Smooth muscle cell of trachea (primary cell): ENCODE measurements at places on chromosomes 3 and 15. TPM values are rescaled to one million over a fixed set of nuclear protein-coding genes. Genes with fewer than 3 reads are reported as not detected.

The UQCC5 gene
- total RNA-seq, result 2.6 and 20.4 TPM in 2 replicates

The ZNF501 gene
- total RNA-seq, result 6.3 and 7.6 TPM in 2 replicates

The STXBP5L gene
- total RNA-seq, result under 0.01 TPM in 1 of 2 replicates, not detected in the other

The SEMA6D gene
- total RNA-seq, result 6.6 and 11.5 TPM in 2 replicates

The ACTR8 gene
- total RNA-seq, result 35.2 and 60.4 TPM in 2 replicates

The CYP1A1 gene
- 1.3 TPM in 1 of 2 replicates, not detected in the other for total RNA-seq

The ALDH1A2 gene
- total RNA-seq, result 2.0 and 2.3 TPM in 2 replicates

The ANKDD1A gene
- 9.2 and 19.0 TPM in 2 replicates for total RNA-seq

The SLC12A8 gene
- 5.4 and 10.9 TPM in 2 replicates for total RNA-seq

The CMTM7 gene
- total RNA-seq, result 4.4 and 7.9 TPM in 2 replicates

The PDHB gene
- 54.9 and 127 TPM in 2 replicates for total RNA-seq

The IL17RC gene
- total RNA-seq, result 57.6 and 58.9 TPM in 2 replicates

The OR5K2 gene
- total RNA-seq, result not detected in 2 replicates

The PAQR9 gene
- 0.15 and 0.17 TPM in 2 replicates for total RNA-seq

The COPB2 gene
- total RNA-seq, result 261 and 288 TPM in 2 replicates

The KLHL24 gene
- 66.5 and 67.5 TPM in 2 replicates for total RNA-seq

The ATP8B4 gene
- total RNA-seq, result 3.2 and 7.4 TPM in 2 replicates

The RAB7A gene
- 50.1 and 66.2 TPM in 2 replicates for total RNA-seq

The GALNT15 gene
- total RNA-seq, result 17.9 and 93.0 TPM in 2 replicates

The CPLX3 gene
- not detected in 2 replicates for total RNA-seq

The HTR3D gene
- total RNA-seq, result not detected in 2 replicates

The TGM4 gene
- total RNA-seq, result not detected in 2 replicates

The PCBP4 gene
- total RNA-seq, result 56.0 and 73.1 TPM in 2 replicates

The UACA gene
- total RNA-seq, result 107 and 164 TPM in 2 replicates

The GFM1 gene
- total RNA-seq, result 36.4 and 52.8 TPM in 2 replicates

The TMCO5A gene
- not detected in 2 replicates for total RNA-seq

The RNU6-1 gene
- not detected in 2 replicates for total RNA-seq

The HRG gene
- not detected in 2 replicates for total RNA-seq

The NUSAP1 gene
- total RNA-seq, result 9.1 and 107 TPM in 2 replicates

The ARHGAP31 gene
- 4.2 and 6.5 TPM in 2 replicates for total RNA-seq

The CCR3 gene
- total RNA-seq, result 0.33 TPM in 1 of 2 replicates, not detected in the other
